ENCODE measurements at places on chromosomes 5 and 9.

GRCh38 chr9:73981405-73981804 is 515.7 kb upstream of the RORB start:
- DNase-seq, result no peak

DNA sequence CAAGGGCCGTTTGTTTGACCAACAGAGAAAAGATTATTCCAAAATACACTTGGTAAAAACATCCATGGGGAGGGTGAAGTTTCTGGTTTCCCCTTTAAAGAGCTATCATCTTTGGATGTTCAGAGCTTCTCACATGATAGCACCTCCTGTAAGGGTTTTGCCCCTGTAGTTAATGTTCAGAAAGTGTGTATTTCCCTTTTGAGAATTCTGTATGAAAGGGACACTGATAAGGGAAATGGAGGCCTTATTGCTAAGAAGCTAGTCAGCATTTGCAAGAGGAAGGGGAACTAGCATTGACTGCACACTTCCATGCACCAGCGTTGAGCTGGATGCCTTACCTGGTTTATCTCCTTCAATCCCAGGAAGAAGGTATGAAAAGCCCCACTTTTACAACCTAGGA is 31.5 kb upstream of the C5orf58 start:
- DNase-seq, result no peak

DNA sequence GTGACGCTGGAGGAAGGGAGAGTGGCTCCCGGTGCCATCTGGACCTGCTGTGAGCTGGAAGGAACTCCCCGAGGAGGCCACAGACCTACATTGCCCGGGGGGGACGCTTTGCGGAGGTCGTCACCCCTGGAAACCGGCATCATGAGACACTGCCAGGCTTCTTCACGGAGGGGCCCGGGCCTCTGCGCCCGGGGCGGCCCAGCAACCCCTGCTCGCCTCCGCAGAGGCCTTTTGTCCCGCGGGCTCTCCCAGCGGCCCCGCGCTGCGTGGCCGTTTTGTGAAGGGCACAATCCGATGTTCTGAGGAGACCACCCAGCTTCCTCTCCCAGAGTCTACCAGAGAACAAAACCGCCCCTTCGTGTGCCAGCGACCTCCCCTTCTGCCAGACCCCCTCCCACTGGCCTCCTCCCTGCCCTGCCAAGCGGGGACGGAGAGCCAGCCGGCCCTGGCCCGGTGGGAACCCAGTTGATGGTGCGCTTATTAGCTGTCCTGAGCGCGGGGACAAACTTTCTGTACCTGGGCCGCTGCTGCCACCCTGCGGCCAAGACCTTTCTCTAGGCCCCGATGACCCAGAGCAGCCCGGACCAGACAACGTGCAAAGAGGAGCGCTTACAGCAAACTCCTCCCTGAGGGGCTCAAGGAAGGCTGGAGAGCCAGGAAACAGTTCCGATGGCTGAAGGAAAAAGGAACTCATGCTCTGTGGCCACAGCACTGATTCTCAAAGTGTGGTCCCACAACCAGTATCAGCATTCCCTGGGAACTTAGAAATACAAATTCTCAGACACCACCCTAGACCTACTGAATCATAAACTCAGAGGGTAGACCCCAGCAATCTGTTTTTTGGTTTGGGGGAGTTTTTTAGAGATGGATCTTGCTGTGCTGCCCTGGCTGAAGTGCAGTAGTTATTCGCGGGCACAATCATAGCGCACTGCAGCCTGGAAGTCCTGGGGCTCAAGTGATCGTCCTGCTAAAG is 86.7 kb downstream of the SLC1A3 start:
- DNase-seq, result no peak

DNA sequence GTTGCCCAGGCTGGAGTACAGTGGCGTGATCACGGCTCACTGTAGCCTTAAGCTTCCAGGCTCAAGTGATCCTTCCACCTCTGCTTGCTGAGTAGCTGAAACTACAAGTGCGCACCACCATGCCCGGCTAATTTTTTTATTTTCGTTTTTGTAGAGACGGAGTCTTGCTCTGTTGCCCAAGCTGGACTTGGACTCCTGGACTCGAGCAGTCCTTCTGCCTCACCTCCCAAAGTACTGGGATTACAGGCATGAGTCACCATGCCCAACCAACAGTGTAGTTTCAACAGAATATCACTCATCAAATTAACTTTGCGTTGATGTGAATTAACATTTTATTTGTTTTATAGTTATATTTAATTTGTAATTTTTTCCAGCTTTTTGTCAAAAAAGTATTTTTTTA is 45.3 kb downstream of the WDR70 start:
- no peak for DNase-seq

DNA sequence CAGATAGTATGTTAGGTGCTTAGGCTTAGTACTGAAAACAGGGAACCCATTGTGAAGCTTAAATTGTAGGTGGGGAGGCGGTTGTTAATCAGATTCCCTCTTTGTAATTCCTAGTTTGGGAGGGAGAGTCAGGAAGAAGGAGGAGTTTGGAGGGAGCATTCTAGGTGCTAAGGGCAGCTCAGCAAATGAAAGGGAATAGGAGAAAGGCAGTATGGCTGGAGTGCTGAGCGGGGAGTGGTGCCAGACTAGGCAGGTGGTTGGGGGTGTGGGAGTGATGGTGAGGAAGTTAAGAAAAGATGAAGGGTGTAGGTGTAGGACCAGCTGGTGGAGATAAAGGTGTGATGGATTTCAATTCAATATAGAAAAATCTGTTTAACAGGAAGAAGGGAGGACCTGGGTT is 11.1 kb upstream of the GARNL3 start:
- DNase-seq, result no peak

DNA sequence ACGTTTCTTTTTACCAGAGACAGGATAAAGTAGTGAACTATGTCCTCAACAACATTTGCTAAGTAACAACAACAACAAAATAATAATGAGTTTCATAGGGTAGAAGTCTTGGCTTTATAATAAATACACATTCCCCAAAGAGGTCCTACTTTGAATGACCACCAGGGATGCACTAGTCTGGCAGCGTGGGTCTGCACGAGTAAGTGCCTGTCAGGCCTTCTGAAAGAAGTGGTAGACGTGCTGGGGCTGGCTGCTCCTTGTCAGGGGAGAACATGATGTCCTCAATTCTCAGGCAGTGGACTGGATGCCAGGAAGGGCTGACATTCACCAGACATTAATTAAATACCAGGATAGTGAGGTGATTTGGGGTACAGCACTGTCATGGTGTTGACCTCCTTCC is 331.1 kb downstream of the TMEM38B start:
- DNase-seq, result no peak

- DNase-seq, result no peak
Measured at GRCh38 chr5:963673-964531, 44.7 kb upstream of the NKD2 start.

DNA sequence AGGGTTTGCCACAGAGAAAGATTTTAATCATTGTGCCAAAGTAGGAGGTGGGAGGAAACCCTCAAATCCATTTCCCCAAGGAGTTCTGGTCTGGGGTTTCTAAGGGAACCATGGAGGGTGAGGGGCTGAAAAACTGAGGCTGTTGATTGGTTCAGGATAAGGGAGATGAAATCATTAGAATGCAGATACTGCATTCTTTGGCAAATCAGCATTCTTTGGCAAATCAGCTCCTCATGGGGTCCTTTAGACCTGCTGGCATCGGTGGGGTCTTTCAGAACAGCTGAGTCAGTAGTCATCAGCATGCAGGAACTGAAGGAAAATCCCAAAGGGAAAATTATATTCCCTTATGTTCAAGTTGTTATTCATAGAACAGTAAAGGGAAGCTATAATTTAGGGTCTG is 585.5 kb downstream of the ISL1 start:
- no peak for DNase-seq

All from C1 segment of cervical spinal cord (tissue), 14 donors.